ENCODE measurements at places on chromosomes 1 and 21. TPM values are rescaled to one million over a fixed set of nuclear protein-coding genes. Genes with fewer than 3 reads are reported as not detected.
A peak's percentile ranks its signal among the peaks of the same experiment; 100 is the strongest.

Gene NR1I3
- 0.78 TPM for polyA plus RNA-seq

Gene SEMA4A
- polyA plus RNA-seq, result 4.1 TPM

- DNase-seq, result no peak
Observed at GRCh38 chr21:38140207-38140903, 116.4 kb upstream of the KCNJ15 start.

GRCh38 chr1:101262630-101263348 is 26.0 kb downstream of the S1PR1 start:
- no peak for DNase-seq

DNA sequence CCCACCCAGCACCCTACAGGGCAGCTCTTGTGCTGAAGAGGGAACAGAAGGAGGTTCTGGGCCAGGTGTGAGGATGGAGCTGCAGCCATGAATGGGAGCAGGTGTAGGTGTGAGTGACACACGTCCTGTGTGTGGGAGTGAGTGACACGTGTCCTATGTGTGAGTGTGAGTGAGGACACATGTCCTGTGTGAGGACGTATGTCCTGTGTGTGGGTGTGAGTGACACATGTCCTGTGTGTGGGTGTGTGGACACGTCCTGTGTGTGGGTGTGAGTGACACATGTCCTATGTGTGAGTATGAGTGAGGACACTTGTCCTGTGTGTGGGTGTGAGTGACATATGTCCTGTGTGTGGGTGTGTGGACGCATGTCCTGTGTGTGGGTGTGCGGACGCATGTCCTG is 26.4 kb downstream of the MEGF6 start:
- no peak for DNase-seq

DNA sequence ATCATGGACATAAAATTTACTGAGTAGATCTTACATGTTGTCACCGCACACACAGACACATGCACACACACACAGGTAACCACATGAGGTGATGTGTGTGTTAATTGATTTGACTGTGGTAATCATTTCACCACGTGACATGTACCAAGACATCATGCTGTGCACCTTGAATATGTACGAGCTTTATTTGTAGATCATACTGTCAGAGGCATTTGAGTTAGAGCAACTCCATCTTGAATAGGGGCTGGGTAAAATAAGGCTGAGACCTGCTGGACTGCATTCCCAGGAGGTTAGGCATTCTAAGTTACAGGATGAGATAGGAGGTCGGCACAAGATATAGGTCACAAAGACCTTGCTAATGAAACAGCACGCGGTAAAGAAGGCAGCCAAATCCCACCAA is 31.7 kb upstream of the TRIM17 start:
- DNase-seq, result no peak

DNA sequence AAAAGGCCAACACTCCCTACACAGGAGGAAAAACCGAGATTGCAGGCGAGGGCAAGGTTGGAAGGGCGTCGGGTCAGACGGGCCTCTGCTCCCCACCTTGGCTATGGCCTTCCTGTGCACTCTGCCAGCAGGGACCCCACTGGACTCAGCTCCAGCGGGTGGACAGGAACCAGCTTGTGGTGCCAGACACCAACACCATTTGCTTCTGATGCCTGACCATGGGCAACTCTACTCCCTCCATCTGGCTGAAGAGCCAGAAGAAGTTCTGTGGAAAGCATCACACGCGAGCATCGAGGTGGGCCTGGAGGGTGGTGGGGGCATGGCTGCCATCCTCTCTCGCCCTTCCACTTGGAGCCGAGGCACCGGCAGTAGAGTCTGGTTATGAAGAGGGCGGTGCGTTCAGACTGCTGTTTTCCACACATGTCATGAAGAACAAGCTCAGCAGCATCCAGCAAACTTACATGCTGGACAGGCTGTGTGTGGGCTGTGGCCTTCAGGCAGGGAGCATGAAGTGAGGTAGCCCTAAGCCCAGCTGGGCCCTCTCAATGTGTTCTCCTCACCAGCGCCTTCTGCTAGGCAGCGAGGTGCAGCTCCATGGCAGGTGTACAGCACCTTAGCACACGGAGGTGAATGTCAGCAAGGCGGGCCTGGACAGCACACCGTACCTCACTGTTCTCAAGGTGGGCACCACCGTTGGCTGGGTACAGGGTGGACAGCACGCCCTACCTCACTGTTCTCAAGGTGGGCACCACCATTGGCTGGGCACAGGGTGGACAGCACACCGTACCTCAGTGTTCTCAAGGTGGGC is 15.6 kb upstream of the ZNF669 start:
- no peak for DNase-seq

- peak; percentile 47 for DNase-seq
Observed at GRCh38 chr1:100443811-100444571, 91.7 kb downstream of the CDC14A start.

- DNase-seq, result no peak
Observed at GRCh38 chr1:58573705-58574591, 3.1 kb downstream of the TACSTD2 start.

Gene FOXD3
- polyA plus RNA-seq, result 6.6 TPM

Gene TCHH
- 0.11 TPM for polyA plus RNA-seq

DNA sequence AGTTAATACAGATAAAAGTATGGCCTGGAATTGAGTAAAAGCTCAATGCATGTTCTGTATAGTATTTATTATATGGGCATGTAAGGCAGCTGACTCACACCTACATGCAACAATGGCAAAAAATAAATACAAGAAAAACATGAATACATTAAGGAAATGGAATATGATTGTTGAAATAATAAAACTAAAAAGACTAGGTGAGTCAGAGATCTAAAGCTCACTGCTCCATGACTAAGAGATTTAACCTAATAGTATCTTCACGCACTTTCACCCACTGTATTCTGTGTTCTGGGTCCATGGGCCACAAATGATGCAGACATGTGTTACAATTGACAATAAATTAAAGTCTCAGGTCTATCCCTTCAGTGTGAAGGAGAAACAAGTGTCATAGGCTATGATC is 607.0 kb downstream of the AGBL4 start:
- no peak for DNase-seq

DNA sequence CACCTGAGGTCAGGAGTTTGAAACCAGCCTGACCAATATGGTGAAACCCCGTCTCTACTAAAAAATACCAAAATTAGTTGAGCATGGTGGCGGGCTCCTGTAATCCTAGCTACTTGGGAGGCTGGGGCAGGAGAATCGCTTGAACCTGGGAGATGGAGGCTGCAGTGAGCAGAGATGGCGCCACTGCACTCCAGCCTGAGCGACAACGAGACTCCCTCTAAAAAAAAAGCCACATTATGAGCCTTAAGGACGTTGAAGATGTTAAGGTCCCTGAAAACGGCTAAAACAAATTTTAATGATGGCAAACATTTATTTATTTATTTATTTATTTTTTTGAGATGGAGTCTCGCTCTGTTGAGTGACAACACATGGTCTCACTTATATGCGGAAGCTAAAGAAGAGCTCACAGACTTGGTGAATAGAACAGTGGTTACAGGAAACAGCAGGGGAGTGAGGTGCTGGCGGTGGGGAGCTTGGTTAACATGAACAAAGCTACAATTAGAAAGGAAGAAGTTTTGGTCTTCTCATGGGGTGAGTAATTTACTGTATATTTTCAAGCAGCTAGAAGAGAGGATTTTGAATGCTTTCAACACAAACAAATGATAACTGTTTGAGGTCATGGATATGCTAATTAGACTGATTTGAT is 47.1 kb downstream of the TCP10L start:
- no peak for DNase-seq

- DNase-seq, result no peak
Observed at GRCh38 chr1:7506454-7507284, 264.4 kb upstream of the VAMP3 start.

DNA sequence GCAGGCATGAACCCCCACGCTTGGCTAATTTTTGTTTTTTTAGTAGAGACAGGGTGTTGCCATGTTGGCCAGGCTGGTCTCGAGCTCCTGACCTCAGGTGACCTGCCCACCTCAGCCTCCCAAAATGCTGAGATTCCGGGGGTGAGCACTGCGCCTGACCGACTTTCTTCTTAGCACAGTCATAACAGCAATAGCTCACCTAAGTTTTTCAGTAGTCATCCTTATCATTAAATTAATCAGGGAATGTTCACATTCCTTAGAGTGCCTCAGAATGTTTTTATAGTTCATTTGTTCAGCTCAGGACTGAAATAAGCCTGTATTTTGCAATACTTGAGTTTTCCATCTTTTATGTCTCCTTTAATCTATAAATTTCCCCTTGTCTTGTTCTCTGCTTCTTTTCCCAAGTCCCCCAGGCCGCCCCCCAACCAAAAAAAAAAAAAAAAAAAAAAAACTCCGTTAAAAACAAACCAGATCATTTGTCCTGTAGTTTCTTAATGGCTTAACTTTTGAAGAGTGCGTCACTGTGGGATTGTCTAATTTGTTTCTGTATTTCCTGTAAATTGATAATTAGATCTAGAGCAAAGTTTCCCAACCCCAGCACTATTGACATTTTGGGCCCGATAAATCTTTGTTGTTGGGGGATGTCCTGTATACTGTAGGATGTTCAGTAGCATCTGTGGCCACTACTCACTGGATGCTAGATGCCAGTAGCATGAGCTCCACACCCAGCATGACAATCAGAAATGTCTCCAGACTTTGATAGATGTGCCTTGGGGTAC is 120.7 kb downstream of the ITSN1 start:
- DNase-seq, result no peak

DNA sequence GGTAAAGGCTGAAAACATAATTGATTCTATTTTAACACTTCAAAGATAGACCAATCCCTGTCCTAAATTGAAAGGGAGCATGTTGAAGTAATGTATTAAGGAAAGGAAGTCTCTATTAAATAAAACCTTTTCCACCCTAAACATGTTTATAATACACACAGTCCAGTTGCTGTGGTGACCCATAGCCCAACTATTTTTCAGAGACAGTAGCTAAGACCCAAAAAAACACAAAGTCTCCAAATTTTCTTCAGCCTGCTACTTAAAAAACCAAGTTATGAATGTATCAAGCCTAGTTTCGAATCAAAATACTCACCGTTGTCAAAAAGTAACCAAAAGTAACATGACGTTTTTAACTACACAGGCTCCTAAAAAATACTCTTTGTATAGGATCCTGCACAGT is 1.6 kb downstream of the ELK4 start:
- peak; percentile 41 for DNase-seq

DNA sequence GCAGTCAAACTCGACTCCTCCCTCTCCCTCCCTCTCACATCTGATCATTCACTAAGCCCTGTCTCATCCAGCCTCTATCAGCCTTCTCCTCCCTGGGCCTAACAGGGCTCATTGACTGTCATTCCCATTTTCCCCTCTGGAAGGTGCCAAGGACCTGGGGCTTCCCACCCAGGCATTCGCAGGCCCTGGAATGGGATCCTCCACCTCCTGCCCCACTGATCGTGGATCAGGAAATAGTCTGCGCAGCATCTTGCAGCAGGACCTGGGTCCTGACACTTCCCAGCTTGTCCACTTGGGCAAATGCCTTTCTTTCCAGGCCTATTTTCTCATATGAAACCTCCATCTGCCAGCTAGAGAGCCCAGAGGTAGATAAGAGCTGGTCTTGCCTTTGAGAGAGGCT is 71.2 kb upstream of the ZC3H12A start:
- DNase-seq, result no peak

DNA sequence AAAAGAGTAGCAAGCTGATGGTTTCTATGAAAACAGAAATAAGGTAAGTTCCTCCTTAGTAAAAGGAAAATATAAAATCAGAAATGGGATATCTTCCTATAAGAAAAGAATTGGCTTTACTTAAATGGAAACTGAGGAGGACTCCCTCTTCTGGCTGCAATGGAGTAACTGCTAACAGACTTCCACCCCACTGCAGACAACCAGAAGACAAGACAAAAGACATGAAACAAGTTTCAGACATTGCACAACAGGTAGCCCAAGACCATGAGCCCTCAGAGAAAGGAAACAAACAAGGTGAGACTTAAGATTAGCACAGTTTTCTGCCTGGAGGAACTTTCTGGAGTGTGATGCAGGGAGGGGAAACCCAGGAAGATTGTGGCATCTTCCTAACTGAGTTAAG is 17.0 kb upstream of the OLFML2B start:
- DNase-seq, result no peak

Gene SNRNP40
- polyA plus RNA-seq, result 41.9 TPM

Gene PHLDA3
- polyA plus RNA-seq, result 16.9 TPM

Gene SYCP1
- polyA plus RNA-seq, result not detected

DNA sequence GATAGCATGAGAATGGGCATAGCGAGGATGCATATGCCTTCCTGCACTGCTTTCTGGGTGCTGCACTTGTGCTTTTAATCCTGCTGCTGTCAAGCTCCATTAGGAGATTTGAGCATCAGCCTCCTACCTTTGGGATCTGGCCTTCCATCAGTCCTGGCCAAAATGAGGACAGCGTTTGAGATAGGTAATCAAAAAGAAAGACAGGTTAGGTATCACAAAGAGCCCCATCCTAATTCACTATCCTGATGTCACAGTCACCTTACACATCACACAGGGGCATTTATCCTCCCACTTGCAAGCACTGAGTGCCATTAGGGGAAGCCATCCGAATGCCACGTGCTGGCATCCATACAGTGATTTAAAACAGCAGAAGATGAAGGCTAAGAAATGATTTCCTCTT is 13.2 kb upstream of the FAM163A start:
- no peak for DNase-seq

Gene FAM163A
- 0.26 TPM for polyA plus RNA-seq

DNA sequence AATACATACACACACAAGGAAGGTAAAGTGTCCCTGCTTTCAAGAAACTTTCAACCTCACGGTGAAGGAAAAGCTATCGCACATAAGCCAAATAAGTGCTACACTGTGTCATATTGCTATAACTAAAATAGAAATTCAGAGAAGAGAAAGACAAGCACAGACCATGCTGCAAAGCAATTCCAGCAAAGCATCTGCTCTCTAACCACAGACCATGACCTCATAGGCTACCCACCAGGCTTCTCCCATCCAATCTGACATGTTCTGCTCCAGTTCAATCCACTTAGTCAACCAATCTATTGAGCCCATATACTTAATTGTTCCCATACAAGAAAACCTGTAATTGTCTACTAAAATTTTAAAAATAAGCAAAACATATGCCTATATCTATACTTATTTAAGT is 211.3 kb downstream of the BARHL2 start:
- no peak for DNase-seq

- DNase-seq, result no peak
Observed at GRCh38 chr1:203765029-203765837, at the start of gene LAX1. TSS of gene LAX1 (plus strand) at chr1:203765183. CDS start at chr1:203765566, 383 bp downstream.

DNA sequence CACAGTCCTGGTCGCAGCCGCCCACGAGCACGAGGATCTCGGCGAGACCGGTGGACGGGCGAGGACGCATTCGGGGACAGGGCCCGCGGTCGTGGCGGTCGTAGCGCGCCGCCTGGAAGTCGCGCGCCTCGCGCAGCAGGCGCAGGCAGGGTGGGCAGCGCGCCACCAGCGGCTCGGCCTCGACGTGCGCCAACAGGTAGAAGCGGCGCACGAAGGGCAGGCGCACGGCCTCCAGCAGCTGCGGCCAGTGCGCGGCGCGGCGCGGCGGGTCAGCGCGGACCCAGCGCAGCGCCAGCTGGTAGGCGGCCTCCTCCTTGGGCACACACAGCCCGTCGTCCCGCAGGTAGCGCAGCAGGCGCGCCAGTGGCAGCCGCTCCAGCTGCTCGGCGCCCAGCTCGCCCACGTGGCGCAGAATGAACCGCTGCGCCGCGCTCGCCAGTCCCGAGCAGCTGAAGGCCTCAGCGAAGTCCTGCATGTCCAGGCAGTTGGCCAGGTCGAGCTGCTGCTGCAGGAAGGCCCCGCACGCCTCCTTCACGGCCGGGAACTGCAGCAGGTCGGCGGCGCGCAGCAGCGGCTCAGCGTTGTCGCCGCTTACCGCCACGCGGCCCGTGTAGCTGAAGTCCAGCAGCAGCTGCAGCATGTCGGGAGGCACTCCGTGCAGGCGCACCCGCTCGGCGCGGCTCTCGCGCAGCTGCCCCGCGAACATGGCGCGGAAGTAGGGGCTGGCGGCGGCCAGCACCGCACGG is 573 bp downstream of the KLHL21 start:
- DNase-seq, result peak; percentile 36
